Thoracic aorta (tissue), 2 donors: ENCODE measurements at places on chromosomes 1 and 21. TPM values are rescaled to one million over a fixed set of nuclear protein-coding genes. Genes with fewer than 3 reads are reported as not detected.
A peak's percentile ranks its signal among the peaks of the same experiment; 100 is the strongest.

DNA sequence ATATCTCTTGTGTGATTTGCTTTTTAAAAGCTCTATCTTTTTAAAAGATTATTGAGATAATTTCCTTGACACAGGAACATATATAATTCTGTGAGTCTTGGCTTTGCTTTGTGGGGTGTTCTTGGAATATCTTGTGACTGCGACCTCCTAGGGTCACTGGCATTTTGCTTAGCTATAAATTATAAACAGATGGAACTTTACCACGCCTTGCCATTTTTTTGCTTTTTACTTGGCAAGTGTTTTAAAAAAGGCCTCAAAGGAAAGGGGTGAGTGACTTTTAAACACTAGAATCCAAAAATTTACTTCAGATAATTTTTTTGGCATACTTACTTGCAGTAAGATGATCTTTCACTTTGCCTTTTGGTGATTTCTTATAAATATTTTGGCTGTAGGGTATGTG is 43.6 kb downstream of the ALG6 start:
- no peak overlapping the region for H3K4me3 ChIP-seq
- H3K27me3 ChIP-seq: no peaks in the 10 kb centered on the region
- no peak overlapping the region for H3K27ac ChIP-seq
- H3K4me1 ChIP-seq: no peaks in the 10 kb centered on the region
- H3K36me3 ChIP-seq: no peaks in the 10 kb centered on the region

DNA sequence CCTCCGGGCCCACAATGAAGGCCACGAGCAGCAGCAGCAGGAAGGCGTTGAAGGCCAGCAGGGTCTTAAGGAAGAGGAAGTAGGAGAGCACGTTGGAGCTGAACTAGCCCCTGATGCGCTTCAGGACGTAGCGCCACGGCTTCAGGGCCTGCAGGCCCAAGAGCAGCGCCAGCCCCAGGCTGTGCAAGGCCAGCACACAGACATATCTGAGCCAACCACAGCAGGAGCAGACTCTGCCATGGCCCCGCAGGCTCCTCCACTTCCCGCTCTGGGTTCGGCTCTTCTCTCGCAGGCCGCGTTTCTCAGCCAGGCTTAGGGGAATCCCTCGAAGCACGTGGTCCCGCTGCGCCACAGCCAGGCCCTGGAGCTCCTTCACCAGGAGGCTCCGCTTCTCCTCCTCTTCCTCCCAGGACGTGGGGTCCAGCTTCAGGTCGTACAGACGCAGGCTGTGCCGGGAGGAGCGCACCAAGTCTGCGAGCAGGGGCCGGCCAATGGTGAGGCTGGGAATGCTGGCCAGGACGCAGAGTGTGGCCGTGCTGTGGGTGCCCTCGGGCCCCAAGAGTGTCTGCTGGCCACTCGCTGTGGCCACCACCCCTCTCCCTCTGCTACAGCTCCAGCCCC is 41.7 kb downstream of the ZNF691 start:
- H3K27me3 ChIP-seq: no peaks in the 10 kb centered on the region
- no peak overlapping the region for H3K27ac ChIP-seq
- DNase-seq: no peak
- H3K4me1 ChIP-seq: no peaks in the 10 kb centered on the region
- H3K4me3 ChIP-seq: no peak overlapping the region

B4GALT2 gene
- total RNA-seq: 51.6 TPM

CA6 gene
- total RNA-seq: not detected

GJA4 gene
- total RNA-seq: 64.2 TPM

S100A16 gene
- 81.1 TPM for total RNA-seq

- H3K36me3 ChIP-seq: no peaks in the 10 kb centered on the region
- H3K4me3 ChIP-seq: no peak overlapping the region
- no peak overlapping the region for H3K27ac ChIP-seq
- DNase-seq: no peak
- H3K4me1 ChIP-seq: no peaks in the 10 kb centered on the region
- H3K27me3 ChIP-seq: no peaks in the 10 kb centered on the region
These were observed 260.5 kb upstream of the CHRM3 start for GRCh38 chr1:239125893-239126292.

EFNA1 gene
- 4.6 TPM for total RNA-seq

DNA sequence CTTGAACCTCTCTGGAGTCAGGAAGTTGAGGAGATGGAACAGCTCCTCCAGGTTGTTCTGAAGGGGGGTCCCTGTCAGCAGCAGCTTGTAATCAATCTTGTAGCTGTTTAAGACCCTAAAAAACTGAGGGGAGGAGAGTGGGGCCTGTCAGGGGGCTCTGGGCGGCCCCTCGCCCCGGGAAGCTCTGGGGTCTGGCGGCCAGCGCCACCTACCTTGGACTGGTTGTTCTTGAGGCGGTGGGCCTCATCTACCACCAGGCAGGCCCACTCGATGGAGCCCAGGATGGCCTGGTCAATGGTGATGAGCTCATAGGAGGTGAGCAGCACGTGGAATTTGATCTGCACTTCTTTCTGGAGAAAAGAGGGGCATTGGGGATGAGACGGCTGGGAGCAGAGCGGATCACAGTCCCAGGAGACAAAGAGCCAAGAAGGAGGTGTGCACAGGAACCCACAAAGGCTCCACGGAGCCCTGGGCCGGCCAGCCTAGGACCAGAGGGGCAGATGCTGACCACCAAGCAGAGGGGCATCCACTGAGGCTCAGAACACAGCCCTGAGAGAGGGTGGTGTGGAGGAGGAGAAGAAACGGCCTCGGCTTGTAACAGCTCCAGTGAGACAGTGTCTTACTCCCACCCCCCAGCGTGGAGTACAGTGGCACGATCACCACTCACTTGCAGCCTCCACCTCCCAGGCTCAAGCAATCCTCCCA is 43.5 kb downstream of the CHD5 start:
- H3K4me1 ChIP-seq: no peaks in the 10 kb centered on the region
- H3K27me3 ChIP-seq: no peaks in the 10 kb centered on the region
- H3K4me3 ChIP-seq: no peak overlapping the region
- H3K27ac ChIP-seq: no peak overlapping the region
- no peak for DNase-seq

- peaks cover 43% of the 10 kb centered on the region for H3K36me3 ChIP-seq
- H3K27ac ChIP-seq: peak overlapping the region; percentile 89
- H3K4me3 ChIP-seq: peak overlapping the region; percentile 41
- H3K27me3 ChIP-seq: no peaks in the 10 kb centered on the region
These were observed 27.3 kb upstream of the EVA1B start for GRCh38 chr1:36350659-36351226.

DNA sequence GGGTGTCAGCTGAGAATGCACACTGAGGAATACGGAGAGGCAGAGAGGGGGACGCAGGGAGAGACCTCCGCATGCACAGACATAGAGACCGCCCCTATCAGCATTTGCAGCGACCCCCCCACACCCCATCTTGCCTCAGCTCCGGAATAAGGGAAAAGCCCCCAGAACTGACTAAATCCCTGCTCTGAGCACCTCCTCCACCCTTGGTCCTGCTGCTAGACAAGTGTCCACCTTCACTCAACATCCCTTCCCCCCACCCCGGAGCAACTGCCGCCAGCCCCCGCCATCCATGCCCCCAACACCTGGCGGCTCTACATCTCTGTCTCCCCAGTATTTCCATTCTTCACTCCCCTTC is 769 bp downstream of the SV2A start:
- peaks cover 27% of the 10 kb centered on the region for H3K4me1 ChIP-seq
- peak overlapping the region; percentile 93 for H3K4me3 ChIP-seq
- H3K36me3 ChIP-seq: peaks cover 2% of the 10 kb centered on the region
- H3K27ac ChIP-seq: peak overlapping the region; percentile 82
- DNase-seq: no peak
- no peaks in the 10 kb centered on the region for H3K27me3 ChIP-seq

GRCh38 chr1:7783178-7783711 is 846 bp upstream of the PER3 start:
- H3K27ac ChIP-seq: peak overlapping the region; percentile 70
- peaks cover 11% of the 10 kb centered on the region for H3K36me3 ChIP-seq
- DNase-seq: no peak
- peak overlapping the region; percentile 72 for H3K4me3 ChIP-seq
- H3K27me3 ChIP-seq: no peaks in the 10 kb centered on the region
- peaks cover 45% of the 10 kb centered on the region for H3K4me1 ChIP-seq

GRCh38 chr1:18646091-18646785 is 15.6 kb downstream of the PAX7 start:
- DNase-seq: no peak
- peak overlapping the region; percentile 59 for H3K4me3 ChIP-seq
- peaks cover 9% of the 10 kb centered on the region for H3K4me1 ChIP-seq
- H3K27ac ChIP-seq: peak overlapping the region; percentile 34
- peaks cover 30% of the 10 kb centered on the region for H3K27me3 ChIP-seq

DNA sequence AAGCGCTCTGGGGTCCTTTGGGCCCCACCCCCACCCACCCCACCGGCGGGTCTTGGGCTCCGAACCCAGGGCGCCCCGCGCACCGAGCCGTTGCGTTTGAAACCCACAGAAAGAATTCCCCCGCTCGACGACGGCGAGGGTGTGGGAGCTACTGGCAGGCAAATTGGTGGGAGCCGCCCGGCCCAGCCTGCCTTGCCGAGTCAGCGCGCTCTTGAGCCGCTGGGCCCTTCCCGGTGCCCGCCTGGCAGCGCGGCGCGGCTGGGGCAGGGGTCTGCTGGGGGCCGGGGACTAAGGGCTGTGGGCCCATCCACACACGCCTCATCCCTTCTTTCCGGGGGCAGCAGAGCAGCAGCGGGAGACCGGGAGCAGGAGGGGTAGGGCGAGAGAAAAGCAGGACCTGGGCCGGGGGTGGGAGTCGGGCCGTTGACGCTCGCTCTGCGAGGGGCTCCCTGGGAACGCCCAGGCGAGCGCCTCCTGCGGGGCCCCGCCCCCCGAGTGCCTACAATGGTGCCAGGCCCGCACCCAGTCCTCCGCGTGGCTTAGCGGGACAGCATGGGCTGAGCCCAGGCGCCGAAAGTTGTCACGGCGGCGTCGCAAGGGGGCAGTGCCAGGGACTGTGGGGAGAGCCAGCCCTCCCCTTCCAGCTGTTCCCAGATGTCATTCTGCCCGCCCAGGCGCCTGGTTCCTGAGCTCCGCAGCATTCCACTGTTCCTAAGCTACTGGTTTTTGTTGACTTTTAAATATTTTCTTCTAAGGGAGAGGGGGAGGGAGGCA is at the start of gene C1orf94:
Gene C1orf94 (plus strand): TSS at position 78 of the 774 bp plus-strand sequence. CDS start 883 bp downstream, outside the sequence.
- H3K27me3 ChIP-seq: peaks cover 5% of the 10 kb centered on the region
- H3K36me3 ChIP-seq: no peaks in the 10 kb centered on the region
- H3K4me1 ChIP-seq: no peaks in the 10 kb centered on the region
- H3K27ac ChIP-seq: no peak within 1 kb of the TSS
- no peak within 1 kb of the TSS for H3K4me3 ChIP-seq
- no peak for DNase-seq

PADI1 gene
- total RNA-seq: not detected

LCE6A gene
- not detected for total RNA-seq

C1orf53 gene
- not detected for total RNA-seq

GRCh38 chr1:147077936-147078605 is 94.2 kb downstream of the PRKAB2 start:
- H3K27ac ChIP-seq: no peak overlapping the region
- no peak overlapping the region for H3K4me3 ChIP-seq
- H3K4me1 ChIP-seq: peaks cover 28% of the 10 kb centered on the region
- peaks cover 27% of the 10 kb centered on the region for H3K27me3 ChIP-seq
- H3K36me3 ChIP-seq: no peaks in the 10 kb centered on the region

C1orf167 gene
- 4.2 TPM for total RNA-seq

SPTA1 gene
- total RNA-seq: not detected

FMN2 gene
- 0.14 TPM for total RNA-seq

OR2L3 gene
- not detected for total RNA-seq

TTC22 gene
- 0.63 TPM for total RNA-seq

GRCh38 chr21:39984286-39984991 is 117.2 kb downstream of the PCP4 start:
- no peaks in the 10 kb centered on the region for H3K27me3 ChIP-seq
- no peaks in the 10 kb centered on the region for H3K36me3 ChIP-seq
- H3K27ac ChIP-seq: no peak overlapping the region
- no peaks in the 10 kb centered on the region for H3K4me1 ChIP-seq

F13B gene
- not detected for total RNA-seq

UBE2U gene
- not detected for total RNA-seq

DNA sequence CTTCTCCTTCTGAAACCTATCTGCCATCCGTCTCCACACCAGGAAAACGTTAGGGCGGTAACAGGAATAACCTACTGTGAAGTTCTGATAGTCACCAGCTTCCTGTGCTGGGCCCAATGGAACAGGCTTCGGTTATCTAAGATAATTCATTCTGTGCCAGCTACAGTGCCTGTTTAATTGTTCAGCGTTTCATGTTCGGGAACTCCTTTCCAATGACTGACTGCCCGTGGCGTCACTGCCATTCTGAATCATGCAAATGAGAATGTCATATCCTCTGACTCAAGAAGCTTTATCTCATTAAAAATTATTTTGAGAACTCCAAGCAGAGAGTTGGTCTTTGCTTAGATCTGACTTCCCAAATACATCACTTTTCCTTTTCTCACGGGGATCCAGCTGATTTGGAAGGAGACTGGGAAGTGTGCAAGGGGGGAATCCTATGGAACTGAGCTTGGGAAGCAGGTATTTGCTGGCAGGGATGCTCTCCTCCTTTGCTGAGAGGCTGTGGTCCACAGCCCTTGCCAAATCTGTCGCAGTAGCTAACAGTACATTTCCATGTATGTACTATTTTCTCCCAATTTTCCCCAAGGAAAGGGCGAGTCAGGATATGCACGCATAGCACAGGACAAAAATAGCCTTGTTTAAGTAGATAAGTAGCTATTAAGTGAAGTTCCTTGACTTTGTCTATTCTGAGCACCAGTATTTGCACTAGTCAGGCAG is 358.7 kb downstream of the LTN1 start:
- H3K27me3 ChIP-seq: no peaks in the 10 kb centered on the region
- peaks cover 66% of the 10 kb centered on the region for H3K4me1 ChIP-seq
- peak overlapping the region; percentile 93 for H3K27ac ChIP-seq
- H3K4me3 ChIP-seq: peak overlapping the region; percentile 31

TRIM67 gene
- total RNA-seq: not detected

- no peaks in the 10 kb centered on the region for H3K4me1 ChIP-seq
- no peak for DNase-seq
- no peaks in the 10 kb centered on the region for H3K36me3 ChIP-seq
- peaks cover 5% of the 10 kb centered on the region for H3K27me3 ChIP-seq
- no peak overlapping the region for H3K4me3 ChIP-seq
These were observed 10.7 kb downstream of the DUSP23 start for GRCh38 chr1:159791461-159791860.

DNA sequence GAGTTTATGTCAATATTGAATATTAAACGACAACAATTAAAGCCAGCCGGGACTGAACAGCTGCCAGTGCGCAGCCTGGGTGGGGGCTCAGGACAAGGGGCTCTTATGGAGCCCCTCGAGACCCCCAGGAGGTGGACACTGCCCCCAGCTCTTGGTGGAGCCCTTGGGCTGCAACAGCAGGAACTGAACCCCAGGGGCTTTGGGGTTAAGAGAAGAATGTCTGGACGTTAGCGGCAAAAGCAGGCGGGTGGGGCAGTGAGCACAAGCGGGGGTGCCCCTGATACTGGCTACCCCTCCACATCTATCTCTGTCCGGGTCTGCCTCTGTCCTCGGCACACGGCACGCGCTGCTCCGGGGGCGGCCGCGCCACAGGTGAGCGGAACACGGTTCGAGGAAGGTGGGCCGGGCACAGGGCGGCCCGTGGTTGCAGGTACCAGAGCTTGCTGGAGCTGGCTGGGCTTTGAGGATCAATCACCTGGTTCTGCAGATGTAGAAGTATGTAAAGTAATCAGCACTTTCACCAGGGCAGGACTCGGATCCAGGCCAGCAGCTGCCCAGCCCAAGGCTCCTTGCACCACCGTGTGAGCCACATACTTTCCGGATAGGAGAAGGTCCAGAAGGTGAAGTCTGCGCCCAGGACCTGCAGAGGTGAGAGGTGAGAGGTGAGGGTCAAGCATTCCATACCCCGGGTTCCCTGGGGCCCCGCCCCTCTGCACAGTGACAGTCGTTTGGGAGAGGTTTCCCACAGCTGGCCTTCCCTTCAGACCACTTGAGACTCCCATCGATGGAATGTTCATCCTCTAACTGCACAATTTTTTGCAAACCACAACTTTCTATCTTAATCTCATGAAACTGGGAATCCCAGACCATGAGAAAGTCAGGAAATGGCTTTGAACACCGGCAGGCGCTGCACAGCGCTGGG is 12.4 kb upstream of the POFUT2 start:
- peaks cover 23% of the 10 kb centered on the region for H3K4me1 ChIP-seq
- no peaks in the 10 kb centered on the region for H3K27me3 ChIP-seq
- no peaks in the 10 kb centered on the region for H3K36me3 ChIP-seq
- peak overlapping the region; percentile 31 for H3K4me3 ChIP-seq
- DNase-seq: no peak
